ENCODE measurements at places on chromosomes 5 and 9. TPM values are rescaled to one million over a fixed set of nuclear protein-coding genes. Genes with fewer than 3 reads are reported as not detected.

Gene PCDHA10
- polyA plus RNA-seq: 0.05 TPM

Gene C5
- polyA plus RNA-seq: 6.8 TPM

Gene STPG3
- polyA plus RNA-seq: 0.18 TPM

Gene ADGRV1
- polyA plus RNA-seq: 0.92 TPM

Gene FOXD4L4
- not detected for polyA plus RNA-seq

Gene DDX4
- 0.06 TPM for polyA plus RNA-seq

Gene PDE6A
- polyA plus RNA-seq: 0.06 TPM

Gene RANBP17
- 8.0 TPM for polyA plus RNA-seq

Gene SPATA31D4
- polyA plus RNA-seq: not detected

Gene KIF12
- polyA plus RNA-seq: 0.13 TPM

Gene PCDHB13
- 2.4 TPM for polyA plus RNA-seq

Gene ARHGEF28
- 2.7 TPM for polyA plus RNA-seq

Gene FOXD4L3
- polyA plus RNA-seq: 0.29 TPM

Gene DNAJB5
- 61.6 TPM for polyA plus RNA-seq

Gene CERCAM
- 103 TPM for polyA plus RNA-seq

Gene CYLC2
- polyA plus RNA-seq: not detected

Gene GRXCR2
- not detected for polyA plus RNA-seq

Gene SAXO1
- polyA plus RNA-seq: 0.11 TPM

Gene NR2F1
- 5.3 TPM for polyA plus RNA-seq

Gene TXNDC8
- polyA plus RNA-seq: not detected

Gene KCNV2
- polyA plus RNA-seq: 0.27 TPM
